ENCODE measurements at places on chromosomes 2 and 18.

DNA sequence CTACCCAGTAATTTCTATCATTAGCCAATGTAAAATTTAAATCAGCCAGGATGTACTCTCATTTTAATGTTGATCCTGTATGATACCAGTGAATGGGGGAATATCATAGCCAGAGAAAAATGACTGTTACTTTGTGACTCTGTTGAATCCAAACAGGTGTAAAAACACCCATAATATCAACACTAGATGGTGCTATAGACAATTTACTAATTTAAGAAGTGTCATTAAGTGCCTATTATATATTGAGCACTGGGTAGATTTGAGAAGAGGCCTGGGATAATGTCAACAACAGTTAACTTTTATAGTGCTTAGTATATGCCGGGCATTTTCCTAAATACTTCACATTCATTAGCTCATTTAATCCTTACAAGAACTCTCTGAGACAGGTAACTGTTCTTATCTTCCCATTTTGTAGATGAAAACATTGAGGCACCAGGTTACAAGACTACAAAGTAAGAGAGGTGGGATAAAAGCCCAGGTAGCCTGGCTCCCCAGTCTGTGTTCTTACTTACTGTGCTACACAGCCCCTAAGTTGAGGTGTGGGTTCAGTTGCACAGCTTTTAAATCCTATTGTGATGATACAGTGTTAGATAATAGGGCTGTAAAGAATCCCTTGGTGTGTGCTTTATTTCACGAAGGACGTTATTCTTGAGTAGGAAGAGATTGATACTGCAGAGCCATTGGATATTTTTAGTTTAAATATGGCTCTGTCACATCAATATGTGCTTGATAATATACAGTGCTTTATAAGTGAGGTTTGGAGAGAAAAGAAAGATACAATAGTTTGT is 325.5 kb downstream of the AGPS start:
- no peak for DNase-seq

GRCh38 chr2:128493880-128494279 is 175.2 kb upstream of the HS6ST1 start:
- DNase-seq: no peak

- DNase-seq: no peak
Observed at GRCh38 chr2:95017071-95017501, 8.4 kb upstream of the MAL start.

- DNase-seq: no peak
Observed at GRCh38 chr2:100253786-100254185, 68.5 kb downstream of the LONRF2 start.

GRCh38 chr2:43038034-43038695 is 188.2 kb downstream of the ZFP36L2 start:
- no peak for DNase-seq

GRCh38 chr2:239322416-239323086 is 78.3 kb downstream of the HDAC4 start:
- no peak for DNase-seq

DNA sequence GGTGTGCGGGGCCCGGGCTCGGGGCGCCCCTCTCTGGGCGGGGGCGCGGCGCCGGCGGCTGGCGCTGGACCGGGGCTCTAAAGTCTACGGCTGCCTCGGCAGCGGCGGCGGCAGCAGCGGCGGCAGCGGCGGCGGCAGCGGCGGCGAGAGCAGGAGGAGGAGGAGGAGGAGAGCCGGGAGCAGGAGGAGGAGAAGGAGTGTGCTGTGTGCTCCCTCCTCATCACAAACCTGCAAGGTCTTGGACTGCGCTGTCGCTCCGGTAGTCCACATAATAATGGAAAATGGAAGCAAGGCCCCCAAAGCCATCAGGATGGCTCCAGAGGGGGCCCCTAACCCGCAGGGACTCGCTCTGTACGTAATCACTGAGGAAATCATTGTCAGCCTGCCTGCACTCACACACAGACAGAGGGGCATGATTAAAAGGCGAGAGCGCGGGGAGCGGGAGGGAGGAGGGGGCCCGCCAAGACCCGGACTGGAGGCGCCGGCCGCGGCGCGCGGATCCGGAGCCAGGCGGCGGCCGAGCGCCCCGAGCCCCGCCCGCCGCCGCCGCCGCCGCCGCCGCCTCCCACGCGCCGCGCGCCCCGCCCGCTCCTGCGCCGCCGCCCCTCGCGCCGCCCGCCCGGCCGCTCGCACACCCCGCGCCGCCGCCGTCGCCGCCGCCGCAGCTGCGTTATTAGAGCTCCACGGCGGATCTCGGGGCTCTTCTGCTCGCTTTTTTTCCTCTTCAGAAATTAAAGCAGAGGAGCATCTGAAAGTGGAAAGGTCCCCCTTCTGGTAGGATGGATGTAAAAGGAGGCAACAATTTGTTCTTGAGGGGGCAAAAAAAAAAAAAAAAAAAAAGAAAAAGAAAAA is at the start of gene ZNF521:
TSS of gene ZNF521 (minus strand) at position 390 of the 852 bp plus-strand sequence. CDS start 1,220 bp downstream, outside the sequence.
- DNase-seq: peak; percentile 83

DNA sequence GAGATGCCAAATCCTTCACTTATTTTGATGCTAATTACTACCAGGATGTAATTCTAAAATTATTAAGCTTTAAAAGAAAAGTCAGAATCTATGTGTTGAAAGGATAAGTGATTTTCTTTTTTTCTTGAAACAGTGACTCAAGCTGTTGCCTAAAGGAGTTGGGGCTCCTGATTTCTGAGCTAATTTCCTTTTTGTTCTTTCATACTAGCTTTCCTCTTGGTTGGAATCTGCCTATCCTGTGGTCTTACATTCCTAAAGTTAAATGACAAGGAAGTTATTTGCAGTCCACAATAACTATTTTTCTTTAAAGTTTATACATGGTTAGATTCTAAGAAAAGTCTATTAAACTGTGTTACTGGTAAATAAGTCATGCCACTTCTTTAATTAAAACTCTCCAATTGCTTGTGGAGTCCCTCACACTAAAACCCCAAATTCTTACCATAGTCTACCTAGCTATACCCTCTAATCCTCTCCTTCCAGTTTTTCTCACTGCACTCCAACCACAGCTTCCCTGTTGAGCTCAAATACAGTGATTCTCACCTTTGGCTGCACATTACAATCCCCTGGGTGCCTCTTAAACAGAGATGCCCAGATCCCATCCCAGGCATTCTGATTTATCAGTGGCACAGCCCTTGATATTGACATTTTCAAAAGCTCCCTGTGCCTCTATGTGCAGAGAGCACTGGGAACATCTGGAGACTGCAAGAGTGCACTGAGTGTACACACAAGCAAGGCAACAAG is 63.3 kb upstream of the EFEMP1 start:
- no peak for DNase-seq

- no peak for DNase-seq
Observed at GRCh38 chr2:191404568-191404991, 159.4 kb downstream of the MYO1B start.

- no peak for DNase-seq
Observed at GRCh38 chr2:225124311-225125017, 82.2 kb upstream of the DOCK10 start.

DNA sequence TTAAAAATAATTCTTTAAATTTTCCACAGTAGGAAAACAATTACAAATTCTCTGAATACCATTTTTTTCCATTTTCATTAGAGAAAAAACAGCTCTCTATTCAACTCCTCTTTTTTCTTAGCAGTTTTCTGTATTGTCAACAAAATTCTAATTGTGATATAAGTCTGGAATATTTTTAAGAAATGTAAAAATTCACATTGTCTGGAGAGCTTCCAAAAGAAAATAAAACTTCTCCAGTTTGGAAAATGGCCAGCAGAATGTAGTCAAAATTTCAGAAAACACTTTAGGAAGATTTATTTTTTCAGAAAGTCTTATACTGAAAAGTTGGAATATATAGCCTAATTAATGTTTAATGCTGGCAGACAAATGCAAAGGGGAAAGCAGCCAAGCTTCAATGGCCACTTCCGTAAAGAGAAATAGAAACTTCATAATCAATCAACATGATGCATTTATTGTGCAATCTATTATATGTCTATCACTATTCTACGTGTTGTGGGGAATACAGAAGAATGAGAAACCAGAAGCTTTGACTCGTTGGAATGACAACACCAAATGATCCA is 733.2 kb upstream of the PKDCC start:
- no peak for DNase-seq

DNA sequence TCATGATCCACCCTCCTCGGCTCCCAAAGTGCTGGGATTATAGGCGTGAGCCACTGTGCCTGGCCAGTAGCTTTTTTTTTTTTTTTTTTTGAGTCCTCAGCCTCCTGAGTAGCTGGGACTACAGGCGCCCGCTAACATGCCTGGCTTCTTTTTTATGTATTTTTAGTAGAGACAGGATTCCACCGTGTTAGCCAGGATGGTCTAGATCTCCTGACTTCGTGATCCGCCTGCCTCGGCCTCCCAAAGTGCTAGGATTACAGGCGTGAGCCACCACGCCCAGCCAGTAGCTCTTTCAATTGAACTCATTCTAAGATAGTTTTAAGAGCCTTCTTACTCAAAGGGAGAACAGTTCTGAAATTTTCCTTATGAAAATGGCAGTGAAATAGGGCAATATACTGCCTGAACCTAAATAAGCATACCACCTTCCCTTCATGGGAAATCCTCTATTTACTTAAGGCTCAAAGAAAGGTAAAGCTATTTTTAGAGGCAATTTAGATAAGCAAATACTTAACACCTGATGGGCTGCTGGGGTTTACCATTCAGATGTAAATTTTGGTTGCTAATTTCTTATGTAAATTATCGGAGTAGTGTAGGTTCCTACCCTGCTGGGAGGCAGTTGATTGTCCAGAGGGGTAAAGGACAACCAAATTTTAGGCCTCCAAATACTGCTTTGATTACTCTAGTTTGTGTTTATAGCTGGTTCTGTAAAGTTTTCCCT is 144.7 kb downstream of the GREB1L start:
- DNase-seq: no peak

DNA sequence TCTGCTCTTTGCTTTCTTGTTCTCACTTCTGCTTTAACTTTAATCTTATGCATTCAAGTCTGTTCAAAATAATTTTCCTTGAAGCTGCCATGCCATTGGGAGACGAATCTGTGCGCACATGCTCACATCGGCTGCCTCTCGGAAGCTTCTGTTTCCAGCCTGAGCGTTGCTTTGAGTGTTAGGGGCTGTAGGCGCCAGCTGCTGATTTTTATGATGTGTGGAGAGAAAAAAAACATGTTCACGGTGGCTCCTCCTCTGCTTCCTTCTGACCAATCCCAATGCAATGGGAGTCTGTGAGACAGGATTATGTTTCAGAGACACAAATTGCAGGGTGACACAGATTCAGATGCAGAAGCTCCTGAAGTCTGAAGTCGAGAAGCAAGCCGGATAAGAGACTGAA is at the start of gene MC4R:
TSS of gene MC4R (minus strand) at position 180 of the 400 bp plus-strand sequence. CDS start 426 bp downstream, outside the sequence.
- peak; percentile 72 for DNase-seq

DNA sequence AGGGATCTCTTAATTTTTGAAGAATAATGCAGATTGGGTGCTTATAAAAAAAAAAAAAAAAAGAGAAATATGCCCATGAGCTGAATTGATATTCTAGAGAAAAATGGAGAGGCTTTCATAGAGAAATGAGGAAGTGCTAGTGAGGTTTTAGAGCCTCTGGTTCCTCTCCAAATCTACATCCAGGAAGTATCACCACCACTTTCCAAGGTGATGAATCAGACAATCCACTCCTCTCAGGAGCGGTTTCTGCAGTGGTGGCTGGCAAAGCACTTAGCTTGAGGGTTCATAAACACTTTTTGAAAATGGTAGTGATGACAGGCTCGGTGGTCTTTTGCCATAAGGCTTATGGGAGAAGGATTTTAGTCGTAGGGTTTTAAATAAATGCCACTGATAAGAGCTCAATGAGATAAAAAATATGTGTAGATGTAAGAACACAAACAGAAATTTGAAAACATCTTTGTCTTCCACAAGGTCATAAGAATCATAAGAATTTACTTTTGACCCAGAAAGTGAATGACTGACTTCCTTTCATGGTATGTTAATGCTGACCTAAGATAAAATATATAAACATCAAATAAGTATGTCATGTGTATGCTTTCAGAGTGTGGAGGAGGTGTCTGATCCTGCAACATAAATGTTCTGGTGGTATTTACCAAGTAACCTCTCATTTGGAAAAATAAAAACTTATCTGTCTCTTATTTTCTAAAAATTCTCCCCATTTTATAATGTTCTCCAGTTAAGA is 42.1 kb upstream of the DSG1 start:
- DNase-seq: peak; percentile 4

DNA sequence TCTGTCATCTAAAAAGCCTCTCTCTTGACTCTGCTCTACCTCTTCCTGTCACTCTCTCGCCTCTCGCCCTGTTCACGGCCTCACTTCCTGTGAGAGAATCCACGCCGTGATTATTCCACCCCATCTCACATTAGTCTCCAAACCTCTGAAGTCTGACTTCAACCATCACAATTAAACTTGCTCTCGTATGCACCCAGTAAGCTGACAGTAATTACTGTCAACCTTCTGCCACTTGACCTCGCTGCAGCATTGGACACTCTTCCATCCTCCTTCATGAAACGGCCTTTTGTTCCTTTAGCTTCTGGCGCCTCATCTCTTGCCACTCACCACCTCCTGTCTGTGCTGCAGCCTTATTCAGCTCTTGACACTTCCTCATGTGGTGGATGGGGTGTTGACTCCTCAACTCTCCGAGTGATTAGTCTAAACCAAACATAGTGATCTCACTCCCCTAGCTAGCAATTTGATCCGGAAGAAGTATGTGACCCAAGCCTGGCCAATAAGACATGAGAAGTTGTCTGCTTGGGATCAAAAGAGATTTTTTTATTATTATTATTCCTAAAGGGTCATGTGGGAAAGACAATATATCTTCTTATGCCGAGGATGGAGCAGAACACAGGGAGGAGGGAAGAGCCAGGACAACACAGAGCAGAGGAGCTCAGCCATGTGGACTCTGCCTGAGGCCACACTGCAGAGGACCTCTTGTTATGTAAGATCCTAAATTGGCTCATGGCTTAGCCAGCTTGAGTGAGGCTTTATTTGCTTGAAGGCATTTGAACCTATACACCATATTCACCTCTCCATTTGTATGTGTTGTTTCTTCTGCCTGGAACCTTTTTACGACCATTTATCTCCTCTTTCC is 38.4 kb upstream of the MYO1B start:
- DNase-seq: no peak

GRCh38 chr2:157498483-157498882 is 54.6 kb upstream of the CYTIP start:
- DNase-seq: no peak

DNA sequence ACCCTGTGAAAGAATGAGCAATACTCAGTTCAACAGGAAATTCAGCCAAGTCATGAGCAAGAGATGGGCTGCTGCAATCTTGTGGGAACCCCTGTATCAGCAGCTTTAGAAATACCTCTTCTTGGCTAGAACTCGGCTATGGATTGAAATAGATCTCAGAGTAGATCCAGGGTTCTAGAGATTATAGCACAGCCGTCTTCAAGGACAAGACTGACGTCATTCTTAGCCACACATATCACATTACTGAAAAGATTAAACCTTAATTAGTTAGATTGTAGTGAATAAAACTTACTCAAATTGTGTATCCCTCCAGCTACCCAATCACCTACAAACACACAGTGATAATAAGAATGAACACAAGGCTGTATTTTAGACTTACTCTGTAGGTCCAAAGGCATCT is 776.4 kb downstream of the EPHA4 start:
- DNase-seq: no peak
